Mesothelial cell of epicardium (in vitro differentiated cells): ENCODE measurements at places on chromosomes 1 and 21. TPM values are rescaled to one million over a fixed set of nuclear protein-coding genes. Genes with fewer than 3 reads are reported as not detected.

Gene CD52
- total RNA-seq, result 1.1 to 1.9 TPM (median 1.6 TPM) in 3 replicates

Gene ASAP3
- 87.7 to 96.6 TPM (median 95.8 TPM) in 3 replicates for total RNA-seq

DNA sequence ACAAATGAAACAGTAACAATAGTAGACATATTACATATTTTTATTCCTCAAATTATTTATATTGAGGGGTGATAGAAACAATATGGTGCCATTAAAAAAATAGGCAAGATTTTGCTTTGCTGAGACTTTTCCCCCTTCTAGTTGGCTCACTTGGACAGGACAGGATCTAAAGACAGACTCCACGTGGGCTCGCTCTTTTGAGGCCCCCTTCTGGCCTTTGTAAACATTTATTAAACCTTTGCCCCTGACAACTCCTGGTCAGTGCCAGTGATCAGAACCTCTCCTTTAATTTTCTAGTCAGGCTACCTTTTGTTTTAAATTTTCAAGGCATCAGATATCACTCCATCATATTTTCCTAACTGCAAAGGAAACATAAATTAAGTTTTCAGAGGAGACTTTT is 49.7 kb upstream of the IFI44L start:
- DNase-seq, result no peak

GRCh38 chr1:25088946-25089345 is 143.4 kb downstream of the SYF2 start:
- DNase-seq, result no peak

- DNase-seq, result no peak
These were observed 67.9 kb upstream of the PUM1 start for GRCh38 chr1:31133368-31133767.

- DNase-seq, result no peak
These were observed 122.4 kb upstream of the UBE2U start for GRCh38 chr1:64080941-64081562.

DNA sequence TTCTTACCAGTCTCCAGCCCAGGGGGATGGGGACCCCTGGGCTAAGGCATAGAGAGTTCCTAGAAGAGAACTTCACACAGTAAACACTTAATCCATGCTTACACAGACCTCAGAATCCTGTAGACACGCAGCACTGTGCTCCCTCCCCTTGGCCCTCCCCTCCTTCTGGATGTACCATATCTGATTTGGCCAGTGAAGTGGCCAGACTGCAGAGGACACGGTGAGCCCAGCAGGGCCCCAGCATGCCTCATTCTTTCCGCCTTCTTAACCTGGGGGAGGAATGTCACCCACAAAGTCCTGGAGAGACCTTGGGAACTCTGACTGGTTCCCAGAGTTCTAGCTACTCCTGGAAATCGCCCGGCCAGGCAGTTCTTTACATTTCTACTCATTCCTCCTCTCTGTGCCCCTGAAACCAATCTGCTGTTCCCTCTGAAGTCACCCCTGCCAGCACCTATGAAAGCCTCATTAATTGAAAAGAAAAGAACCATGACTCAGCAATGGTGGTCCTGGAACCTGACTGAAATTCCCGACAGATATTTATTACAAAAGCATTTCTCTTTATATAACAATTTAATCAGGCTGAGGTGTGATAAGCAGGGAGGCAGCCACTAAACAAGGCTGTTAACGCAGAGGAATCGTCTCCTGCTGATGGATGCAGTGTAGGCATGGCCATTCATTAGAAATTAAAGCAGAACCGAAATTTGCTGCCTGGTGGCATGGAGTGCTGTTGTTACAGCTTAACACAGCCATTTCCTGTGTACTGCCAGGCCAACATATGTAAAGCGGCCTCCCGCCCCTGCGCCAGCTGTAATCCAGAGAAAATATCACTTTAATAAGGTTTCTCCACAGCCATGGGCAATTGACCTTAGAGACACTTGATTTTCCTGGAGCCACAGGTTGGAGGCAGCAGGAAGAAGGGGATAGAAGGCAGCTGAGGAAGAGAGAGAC is 74.6 kb upstream of the KCND3 start:
- DNase-seq, result no peak

- no peak for DNase-seq
These were observed 54.2 kb upstream of the USP1 start for GRCh38 chr1:62382658-62382955.

GRCh38 chr1:183148599-183148998 is 37.5 kb upstream of the LAMC2 start:
- no peak for DNase-seq

GRCh38 chr1:39745016-39745670 is 6.5 kb downstream of the PPIE start:
- DNase-seq, result no peak

DNA sequence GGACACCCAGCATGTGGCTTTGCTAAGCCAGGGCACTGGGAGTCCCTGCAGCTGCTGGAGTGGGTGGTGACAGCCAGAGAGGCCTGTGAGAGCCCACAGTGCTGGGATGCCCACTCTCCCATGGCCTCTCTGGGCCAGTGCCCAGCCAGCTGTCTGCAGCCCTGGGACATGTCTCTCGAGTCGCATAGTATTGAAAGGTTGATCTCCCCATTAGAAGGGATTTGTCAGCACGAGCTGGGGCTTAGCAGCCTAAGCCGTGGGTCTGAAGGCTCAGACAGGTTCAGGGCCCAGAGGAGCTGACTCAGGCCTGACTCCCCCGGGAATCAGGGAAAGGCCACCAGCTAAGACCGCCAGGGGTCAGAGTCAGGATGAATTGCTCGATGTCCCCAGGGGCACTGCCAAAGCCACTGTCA is 53.5 kb downstream of the FOXD2 start:
- no peak for DNase-seq

Gene HFM1
- 6.1 to 9.0 TPM (median 7.4 TPM) in 3 replicates for total RNA-seq

Gene ANGPTL3
- total RNA-seq, result not detected in 3 replicates

DNA sequence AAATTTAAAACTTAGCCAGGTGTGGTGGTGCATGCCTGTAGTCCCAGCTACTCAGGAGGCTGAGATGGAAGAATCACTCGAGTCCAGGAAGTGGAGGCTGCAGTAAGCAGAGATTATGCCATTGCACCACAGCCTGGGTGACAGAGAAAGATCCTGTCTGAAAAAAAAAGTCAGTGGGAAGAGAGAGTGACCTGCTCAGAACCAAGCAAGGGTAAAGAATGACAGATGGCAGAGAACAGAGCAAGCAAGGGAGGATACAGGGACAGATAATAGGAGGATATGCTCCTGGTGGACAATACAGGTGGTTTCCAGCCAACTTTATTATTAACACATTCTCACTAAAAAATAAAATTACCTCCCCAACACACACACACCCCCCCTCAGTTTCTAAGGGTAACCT is 4.6 kb upstream of the TMEM51 start:
- no peak for DNase-seq

Gene ZNF695
- total RNA-seq, result 5.9 to 9.2 TPM (median 7.7 TPM) in 3 replicates

DNA sequence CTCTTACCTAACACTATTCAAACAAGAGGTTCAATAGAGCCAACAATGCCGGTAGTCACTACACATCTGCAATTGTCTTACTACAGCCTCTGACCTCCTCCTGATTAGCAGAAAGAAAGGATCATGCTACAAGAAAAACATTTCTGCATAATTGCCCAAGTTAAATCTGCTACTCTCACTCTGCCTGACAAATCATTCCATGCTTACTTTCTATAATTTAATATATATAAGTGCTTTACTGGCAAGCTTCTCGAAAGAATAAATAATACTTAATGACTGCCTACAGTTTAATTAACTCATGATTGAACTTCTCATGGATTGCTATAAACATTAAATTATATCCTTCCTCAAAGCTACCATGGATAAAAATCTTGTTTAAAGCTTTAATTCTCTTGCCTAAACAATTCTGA is 156.0 kb downstream of the SLC45A1 start:
- no peak for DNase-seq

GRCh38 chr21:41828884-41829360 is 50.2 kb downstream of the PRDM15 start:
- no peak for DNase-seq

Gene IL19
- total RNA-seq, result not detected in 3 replicates

DNA sequence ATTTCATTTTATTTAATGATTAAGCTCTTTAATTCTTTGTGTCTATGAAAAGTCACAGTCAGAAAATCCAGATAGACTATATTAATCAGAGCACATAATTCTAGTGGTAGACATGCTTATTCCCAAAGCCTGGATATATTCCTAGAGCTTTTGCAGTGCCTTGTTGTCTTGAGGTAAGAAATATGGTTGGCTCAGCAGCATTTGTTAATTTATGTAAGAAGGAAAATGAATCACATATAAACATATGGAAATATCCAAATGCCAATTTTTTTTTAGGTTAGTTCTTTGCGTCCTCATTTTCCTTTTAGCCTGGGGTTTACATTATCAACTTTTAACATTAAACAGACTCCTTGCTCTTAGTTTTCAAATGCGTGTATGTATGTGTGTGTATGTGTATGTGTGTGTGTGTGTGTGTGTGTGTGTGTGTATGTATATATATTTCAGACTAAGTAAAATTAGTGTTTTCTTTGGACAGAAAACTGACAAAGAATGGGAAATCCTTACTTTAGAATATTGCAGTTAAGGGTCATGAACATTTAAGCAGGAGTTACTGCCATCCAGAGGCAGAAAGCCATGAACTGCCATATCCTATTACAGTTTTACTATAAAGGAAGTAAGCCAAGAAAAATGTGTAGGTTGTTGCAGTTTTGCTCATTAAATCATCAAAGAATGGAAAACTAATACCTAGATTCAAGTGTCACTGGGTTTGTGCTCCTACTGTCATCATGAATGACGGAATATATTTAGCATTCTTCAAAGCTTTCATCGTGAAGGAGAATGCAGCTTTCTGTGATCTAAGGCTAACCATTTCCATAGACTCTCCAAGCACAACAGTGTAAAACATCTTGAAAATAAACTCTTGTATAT is 477.1 kb upstream of the NR5A2 start:
- DNase-seq, result no peak

GRCh38 chr1:204146309-204146708 is 5.5 kb downstream of the ETNK2 start:
- DNase-seq, result no peak

Gene BLACAT1
- total RNA-seq, result 0.66 to 0.74 TPM (median 0.72 TPM) in 3 replicates

GRCh38 chr1:68975212-68975933 is 478.5 kb upstream of the DEPDC1 start:
- DNase-seq, result no peak

GRCh38 chr1:26856604-26857469 is 6.1 kb upstream of the SFN start:
- no peak for DNase-seq

Gene FAM89A
- total RNA-seq, result 11.8 to 14.6 TPM (median 14.2 TPM) in 3 replicates

GRCh38 chr1:159090286-159091179 is 14.0 kb upstream of the AIM2 start:
- DNase-seq, result no peak
